ENCODE measurements at places on chromosomes 1 and 21.

- DNase-seq: no peak
Measured at GRCh38 chr1:234943836-234944402, 184.7 kb downstream of the TOMM20 start.

- DNase-seq: no peak
Measured at GRCh38 chr1:221470000-221470698, 271.7 kb downstream of the DUSP10 start.

- no peak for DNase-seq
Measured at GRCh38 chr1:71463144-71463543, 382.3 kb upstream of the ZRANB2 start.

DNA sequence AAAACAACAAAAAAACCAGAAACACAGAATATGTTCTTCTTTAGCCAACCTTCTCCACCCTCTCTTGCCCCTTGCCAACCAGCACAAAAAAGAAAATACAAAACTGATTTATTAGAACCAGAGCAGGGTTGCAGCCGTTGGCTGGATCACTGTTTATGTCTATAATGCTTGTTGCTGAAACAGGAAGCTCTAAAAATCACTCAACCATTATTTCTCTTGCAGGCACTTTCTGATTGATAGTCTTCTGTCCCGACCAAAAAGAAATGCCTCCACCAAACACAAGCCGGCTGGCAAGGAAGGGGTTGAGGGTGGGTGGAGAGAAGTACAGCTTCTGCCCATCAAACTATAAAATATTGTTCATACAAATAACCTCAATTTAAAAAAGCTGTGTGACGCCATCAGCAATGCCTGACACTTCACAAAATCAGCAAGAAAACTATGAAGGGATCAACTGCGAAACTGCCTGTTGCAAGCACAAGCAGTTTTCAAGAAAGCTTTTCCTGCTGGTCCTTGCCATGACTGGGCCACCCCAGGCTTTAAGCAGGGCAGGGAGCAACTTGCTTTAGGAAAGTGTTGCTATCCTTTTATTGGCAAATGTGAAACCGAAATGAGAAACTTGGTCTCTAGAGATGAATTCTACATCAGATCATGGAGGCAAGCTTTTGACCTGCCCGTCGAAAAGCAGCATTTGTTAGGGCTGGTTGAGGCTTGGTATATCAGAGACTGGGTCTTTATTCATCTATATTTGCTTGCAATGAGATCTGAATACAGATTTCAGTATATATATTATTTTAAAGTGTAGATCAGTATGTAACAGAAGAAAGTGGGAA is 174.2 kb downstream of the RUNX1 start:
- DNase-seq: no peak

GRCh38 chr1:235078480-235079381 is 49.9 kb downstream of the TOMM20 start:
- DNase-seq: no peak

- DNase-seq: peak; percentile 48
Measured at GRCh38 chr1:31785020-31785946, 21.1 kb upstream of the ADGRB2 start.

GRCh38 chr1:180585994-180586359 is 27.2 kb downstream of the OVAAL start:
- no peak for DNase-seq

GRCh38 chr1:113912594-113913311 is 7.6 kb downstream of the DCLRE1B start:
- DNase-seq: peak; percentile 88

- DNase-seq: no peak
Measured at GRCh38 chr21:43782431-43783097, 6.5 kb upstream of the CSTB start.

- no peak for DNase-seq
Measured at GRCh38 chr1:238964631-238965030, 421.7 kb upstream of the CHRM3 start.

DNA sequence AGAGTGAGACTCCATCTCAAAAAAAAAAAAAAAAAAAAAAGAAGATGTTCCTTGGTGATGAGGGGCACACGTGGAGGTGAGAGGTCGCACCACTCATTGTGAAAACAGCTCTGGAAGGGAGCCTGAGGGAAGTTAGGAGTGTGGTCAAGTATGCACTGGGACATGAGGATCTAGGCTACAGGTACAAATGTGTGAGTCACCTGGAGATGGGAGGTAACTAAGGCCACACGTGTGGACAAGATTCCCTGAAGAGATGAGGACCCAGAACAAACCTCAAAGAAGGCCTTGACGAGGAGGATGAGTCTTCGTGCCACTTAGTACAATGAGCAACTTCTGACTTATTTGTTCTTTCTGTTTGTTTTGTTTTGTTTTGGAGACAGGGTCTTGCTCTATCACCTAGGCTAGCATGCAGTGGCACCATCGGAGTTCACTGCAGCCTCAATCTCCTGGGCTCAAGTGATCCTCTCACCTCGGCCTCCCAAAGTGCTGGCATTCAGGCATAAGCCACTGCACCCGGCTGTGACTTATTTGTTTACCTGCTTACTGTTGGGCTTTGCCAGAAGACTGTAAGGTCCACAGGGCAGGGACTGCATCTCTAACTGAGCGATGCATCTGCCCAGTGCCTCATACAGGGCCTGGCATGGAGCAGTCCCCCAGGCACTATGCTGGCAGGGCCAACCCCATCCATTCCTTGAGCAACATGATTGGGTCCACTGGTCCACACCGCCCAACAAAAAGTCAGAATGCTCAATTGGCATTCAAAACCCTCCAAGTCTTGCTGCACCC is 6.4 kb downstream of the ASAP3 start:
- DNase-seq: no peak

DNA sequence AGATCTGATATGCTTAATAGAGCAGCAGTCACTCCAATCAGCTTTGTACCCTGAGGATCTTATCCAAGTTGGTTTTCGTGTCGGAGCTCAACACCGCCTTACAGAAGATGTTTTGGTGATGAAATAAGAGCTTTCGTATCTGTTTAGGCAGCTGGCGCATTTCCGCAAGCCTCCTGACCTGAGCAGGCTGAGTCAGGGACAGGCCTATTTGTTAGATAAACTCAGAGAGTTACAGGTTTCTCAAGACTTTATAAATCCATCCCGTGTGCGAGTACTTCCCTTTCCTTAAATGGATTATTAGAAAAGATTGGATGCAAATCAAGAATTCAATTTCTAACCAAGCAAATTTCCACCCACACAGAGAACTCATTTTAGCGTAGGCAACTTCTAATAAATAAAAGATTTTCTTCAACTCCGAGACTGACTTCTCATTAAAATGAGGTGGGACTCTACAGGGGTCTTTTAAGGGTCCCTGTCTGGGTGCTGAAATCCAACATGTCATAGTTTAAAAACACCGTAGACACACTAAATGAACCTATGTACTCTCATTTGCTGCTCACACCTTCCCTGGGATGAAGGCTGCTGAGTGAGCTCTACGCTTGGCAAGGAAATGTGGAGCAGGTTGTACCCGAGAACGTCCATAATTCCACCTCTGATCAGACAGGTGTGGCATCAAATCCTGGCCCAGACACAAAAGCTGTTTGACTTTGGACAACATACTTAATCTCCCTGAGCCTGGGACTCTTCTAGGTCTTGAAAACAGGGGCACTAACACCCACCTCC is 106.9 kb upstream of the F3 start:
- DNase-seq: no peak

GRCh38 chr1:207891148-207891547 is 19.8 kb downstream of the CD34 start:
- DNase-seq: no peak

GRCh38 chr1:204382714-204383083 is 23.0 kb upstream of the PLEKHA6 start:
- DNase-seq: no peak

- DNase-seq: no peak
Measured at GRCh38 chr1:168717906-168718891, 10.8 kb downstream of the DPT start.

- no peak for DNase-seq
Measured at GRCh38 chr1:89312572-89312971, 39.9 kb upstream of the GBP5 start.

- no peak for DNase-seq
Measured at GRCh38 chr21:37939251-37939650, 23.0 kb upstream of the KCNJ6 start.

DNA sequence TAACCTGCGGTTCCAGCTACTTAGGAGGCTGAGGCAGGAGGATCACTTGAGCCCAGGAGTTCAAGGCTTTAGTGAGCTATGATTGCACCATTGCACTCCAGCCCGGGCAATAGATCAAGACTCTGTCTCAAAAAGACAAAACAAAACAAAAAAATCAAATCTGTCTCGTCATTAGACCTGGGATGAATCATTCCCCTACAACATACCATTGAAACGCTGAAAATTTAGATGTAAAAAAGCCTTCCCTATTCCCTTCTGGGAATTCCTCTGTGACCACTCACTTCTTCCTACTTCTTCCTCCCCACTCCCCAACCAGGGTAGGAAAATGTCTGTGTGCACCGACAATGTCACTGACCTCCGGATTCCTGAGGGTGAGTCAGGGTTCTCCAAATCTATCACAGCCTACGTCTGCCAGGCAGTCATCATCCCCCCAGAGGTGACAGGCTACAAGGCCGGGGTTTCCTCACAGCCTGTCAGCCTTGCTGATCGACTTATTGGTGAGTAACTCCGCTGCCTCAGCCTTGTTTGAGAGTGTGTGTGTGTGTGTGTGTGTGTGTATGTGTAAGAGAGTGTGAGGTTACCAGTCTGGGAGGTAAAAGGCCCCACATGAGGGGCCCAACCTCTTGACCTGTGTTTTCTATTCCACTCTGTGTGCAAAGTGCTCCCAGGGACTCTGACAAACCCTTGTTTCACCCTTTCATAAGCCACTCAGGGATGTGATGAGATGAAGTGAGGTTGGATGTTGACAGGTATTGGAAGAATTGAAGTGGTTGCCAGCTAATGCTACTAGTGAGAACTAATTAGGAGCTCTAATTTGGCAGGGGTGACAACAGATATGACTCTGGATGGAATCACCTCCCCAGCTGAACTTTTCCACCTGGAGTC is 16.3 kb upstream of the SARS1 start:
- DNase-seq: no peak

DNA sequence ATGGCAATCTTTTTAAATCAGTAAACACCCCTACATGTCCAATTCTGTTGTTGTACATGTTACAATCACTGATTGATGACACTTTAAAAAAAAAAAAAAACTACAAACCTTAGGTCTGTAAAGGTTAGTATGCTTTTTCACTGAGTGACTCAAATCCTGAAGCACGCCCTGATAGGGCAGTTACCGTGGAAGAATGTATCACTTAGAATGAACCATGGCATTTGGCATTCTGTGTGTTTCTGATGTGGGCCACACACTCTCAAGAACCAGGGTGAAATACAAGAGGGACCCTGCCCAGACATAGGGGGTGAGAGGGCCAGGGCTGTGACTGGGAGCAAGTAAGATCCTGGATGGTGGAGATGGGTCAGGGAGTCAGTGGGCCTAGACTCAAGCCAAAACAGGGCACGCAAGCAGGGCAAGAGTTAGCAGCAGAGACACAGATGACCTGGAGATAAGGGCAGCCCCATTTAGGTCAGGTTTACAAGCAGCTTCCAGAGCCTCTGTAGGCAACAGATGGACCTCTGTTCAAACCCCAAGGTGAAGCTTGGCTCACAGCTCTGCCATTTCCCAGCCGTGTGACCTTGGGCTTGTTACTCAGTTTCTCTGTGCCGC is 47.6 kb upstream of the DMRTB1 start:
- no peak for DNase-seq

- DNase-seq: no peak
Measured at GRCh38 chr1:175124861-175125260, 57.2 kb downstream of the TNN start.

DNA sequence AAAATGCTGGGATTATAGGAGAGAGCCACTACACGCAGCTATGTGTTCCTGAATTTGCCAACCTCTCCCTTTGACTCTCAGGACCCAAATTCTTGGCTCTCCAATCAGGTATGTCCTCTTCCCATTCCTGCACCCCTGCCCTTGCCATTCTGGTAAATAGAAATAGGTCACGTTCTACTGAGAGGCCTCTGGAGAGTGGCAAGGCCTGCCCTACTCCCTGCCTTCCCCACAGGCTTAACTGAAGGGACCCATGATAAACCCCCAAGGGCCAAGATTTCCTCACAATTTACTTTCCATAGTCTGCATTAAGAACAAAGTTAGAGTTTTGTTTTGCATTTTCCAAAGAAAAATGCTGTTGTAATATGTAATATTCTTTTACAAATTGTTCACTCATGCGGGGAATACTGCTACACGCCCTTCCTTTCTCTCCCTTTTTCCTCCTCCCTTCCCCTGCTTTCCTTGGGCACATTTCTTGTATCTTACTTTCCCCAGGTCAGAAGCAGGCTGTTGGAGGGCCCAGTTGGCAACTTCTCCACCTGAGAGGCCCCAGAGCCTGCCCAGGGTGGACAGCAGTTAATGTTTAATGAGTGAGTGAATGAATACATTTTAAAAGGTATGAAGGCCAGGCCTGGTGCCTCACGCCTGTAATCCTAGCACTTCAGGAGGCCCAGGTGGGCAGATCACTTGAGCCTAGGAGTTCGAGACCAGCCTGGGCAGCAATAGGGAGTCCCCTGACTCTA is 33.9 kb upstream of the PUM1 start:
- DNase-seq: no peak

DNA sequence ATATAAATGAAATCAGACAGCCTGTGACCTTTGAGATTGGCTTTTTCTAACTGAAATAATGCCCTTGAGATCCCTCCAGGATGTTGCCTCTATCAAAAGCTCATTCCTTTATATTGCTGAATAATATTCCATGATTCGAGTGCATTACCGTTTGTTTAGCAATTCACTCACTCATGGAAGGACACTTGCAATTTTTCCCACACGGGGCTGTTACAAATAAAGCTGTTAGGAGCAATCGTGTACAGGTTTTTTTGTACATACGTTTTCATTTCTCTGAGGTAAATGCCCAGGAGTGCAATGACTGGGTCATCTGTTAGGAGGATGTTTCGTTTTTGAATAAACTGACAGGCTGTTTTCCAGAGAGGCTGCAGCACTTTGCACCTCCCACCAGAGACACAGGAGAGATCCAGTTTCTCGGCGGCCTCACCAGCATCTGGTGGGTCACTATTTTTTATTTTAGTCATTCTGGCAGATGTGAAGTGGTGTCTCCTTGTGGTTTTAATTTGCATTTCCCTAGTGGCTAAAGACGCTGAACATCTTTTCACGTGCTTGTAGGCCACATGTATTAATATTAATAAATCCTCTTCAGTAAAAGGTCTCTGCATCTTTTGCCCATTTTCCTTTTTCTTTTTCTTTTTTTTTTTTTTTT is 11.0 kb downstream of the PRDM15 start:
- DNase-seq: no peak

- no peak for DNase-seq
Measured at GRCh38 chr1:11708554-11709350, 17.2 kb downstream of the DRAXIN start.

DNA sequence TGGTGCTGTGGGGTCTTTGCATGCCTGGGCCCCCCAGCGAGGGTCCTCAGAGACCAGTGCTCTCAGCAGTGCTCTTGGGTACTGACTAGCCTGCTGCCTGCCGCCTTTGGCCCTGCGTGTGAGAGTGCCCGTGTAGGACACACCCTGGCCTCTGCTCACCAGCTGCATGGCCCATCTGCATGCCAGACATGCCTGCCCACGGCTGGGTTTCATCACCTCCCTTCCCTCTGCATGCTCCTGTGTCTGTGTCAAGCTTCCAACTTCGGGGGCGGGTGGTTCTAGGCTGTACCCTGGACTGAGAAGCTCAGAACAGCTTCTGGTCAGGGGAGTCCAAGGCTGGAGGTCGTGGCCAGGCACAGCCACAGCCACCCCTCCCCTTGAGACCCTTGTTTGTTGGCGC is 56.9 kb downstream of the PTPRF start:
- no peak for DNase-seq

Measured in NCI-H1694 (cell line).